ENCODE measurements at places on chromosomes 16 and 17. TPM values are rescaled to one million over a fixed set of nuclear protein-coding genes. Genes with fewer than 3 reads are reported as not detected.

DNA sequence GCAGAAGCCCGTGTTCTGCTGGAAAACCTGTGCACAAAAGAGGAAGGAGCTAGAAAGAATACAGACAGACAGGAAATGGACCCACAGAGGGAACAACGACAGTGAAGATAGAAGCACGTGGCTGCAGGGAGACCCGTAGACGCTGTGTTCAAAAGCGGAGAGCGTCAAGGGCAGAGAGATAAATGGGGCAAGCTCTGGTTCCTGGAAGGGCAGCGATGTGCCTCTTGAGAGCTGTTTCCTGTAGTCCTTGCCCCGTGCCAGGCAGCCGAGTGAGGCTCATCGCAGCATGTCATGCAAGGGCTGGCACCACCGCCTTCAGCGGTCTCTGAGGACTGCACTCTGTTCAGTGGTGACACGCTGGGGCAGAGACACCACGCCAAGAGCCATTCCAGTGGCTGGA, 43.6 kb upstream of the CACNG5 start:
- DNase-seq = no peak

The TLCD1 gene
- 1.9 TPM for total RNA-seq

- DNase-seq = no peak
These were observed 119.0 kb upstream of the HS3ST2 start for GRCh38 chr16:22694887-22695382.

DNA sequence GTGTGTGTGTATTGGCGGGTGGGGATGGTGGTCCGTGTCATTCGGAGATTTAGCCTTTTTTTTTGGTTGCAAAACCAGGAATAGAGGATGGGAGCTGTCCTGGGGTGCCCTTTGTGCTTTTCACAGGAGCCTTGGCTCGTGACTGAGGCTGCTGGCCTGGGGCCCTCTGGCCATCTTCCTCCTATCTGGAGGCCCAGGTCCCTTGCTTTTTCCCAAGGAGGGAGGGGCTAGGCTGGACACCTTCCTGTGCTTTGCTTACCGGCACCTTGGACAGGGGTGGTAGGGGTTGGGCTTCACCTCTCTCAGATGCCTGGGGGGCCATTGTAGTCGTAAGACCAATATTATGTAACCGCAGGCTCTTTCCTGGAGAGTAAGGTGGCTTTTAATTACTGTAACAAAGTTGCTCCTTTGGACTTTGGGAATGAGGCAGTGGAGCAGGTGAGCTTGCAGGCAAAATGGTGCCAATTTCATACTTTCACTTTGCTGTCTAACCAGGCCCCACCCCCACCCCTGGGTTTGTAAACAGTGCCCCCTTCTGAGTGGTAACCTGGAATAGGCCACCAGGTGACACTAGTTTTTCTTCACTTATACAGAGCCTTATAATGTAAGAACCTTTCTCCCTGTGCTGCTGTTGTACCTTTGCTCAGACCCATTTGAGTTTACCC, 1.2 kb downstream of the DYNLL2 start:
- no peak for DNase-seq

GRCh38 chr17:41444186-41444585, 3.4 kb upstream of the KRT38 start:
- no peak for DNase-seq

- DNase-seq = no peak
These were observed 73.6 kb downstream of the KCNJ2 start for GRCh38 chr17:70242781-70243437.
